ENCODE measurements at places on chromosomes 3 and 15.

DNA sequence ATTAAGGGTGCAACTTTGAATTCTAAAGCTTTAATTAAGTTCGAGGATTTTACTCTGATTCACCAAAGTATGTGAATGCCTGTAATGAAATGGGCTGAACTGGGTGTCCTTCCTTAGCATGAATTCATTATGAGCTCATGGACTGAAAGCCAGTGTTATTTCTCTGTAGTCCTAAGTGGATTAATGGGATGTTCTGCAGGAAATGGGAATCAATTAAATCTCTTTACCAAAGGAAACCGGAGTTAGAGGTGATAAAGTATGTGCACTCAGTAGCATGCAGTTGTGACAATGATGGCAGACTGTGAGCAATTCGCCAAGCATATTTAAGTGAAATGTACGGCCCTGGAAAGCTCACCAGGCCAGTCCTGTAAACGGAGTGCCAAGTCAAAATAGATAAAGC is 138.7 kb downstream of the CHL1 start:
- no peak for DNase-seq

- DNase-seq, result no peak
Measured at GRCh38 chr3:120052677-120053076, 41.6 kb downstream of the GSK3B start.

GRCh38 chr15:50235794-50236193 is 29.7 kb downstream of the HDC start:
- DNase-seq, result peak; percentile 64

DNA sequence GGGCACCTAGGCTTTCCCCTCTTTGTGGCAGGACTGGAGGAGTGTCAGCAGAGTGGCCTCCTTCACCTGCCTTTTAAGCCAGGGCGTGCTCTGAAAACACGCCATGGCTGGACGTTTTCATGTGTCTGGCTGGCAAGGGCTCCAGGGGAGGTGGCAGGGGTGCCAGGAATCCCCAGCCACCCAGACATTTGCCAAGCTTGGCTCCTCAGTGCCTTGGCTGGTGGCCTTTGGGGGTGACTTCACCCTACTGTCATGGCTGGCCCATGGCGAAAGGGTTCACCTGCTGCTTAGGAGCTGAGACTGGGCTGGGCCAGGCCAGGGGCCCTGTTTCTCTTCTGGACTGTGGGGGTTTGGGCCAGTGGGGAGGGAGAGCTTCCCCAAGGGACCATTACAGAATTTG is 17.6 kb downstream of the KLF13 start:
- DNase-seq, result no peak

DNA sequence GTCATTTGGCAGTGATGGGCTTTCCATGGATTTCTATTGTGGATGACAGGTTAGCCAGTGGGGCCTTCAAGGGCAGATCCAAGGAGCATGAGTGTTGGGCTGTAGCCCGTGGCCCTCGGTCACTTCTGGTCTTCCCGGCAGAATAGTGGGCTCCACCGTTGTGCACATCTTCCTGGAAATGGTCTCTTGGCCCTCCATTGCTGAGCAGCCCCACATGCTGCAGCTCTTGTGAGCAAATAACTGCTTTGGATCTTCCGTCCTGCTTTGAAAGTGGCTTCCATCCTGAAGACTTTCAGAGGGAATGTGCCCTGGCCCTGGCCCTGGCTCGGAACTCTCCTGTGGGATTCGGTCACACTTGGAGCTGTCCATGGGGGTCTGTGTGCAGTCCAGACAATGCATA is 102.8 kb downstream of the SNRPN start:
- DNase-seq, result no peak

DNA sequence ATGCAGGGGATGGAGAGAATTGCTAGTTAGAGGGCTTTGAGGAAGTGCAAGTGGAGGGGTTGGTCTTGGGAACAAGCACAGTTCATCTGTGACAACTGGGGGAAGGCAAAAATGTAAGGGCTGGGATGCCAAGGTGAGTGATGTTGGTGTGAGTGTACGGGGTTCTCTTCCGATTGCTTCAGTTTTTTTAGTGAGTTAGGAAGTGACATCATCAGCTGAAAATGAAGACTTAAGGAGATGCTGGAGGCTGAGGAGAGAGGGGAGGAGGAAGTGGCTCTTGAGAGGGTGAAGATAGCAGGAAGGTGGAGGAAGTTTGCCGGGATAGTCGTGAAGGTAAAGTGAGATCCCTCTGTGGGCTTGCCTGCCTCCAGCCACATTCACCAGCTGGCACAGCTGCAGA is 12.7 kb downstream of the TICRR start:
- no peak for DNase-seq

GRCh38 chr3:159667261-159667660 is 321.4 kb upstream of the IL12A start:
- no peak for DNase-seq

- DNase-seq, result no peak
Measured at GRCh38 chr3:174198199-174198598, 660.9 kb upstream of the NAALADL2 start.

- DNase-seq, result no peak
Measured at GRCh38 chr3:12371525-12372140, 82.8 kb downstream of the PPARG start.

DNA sequence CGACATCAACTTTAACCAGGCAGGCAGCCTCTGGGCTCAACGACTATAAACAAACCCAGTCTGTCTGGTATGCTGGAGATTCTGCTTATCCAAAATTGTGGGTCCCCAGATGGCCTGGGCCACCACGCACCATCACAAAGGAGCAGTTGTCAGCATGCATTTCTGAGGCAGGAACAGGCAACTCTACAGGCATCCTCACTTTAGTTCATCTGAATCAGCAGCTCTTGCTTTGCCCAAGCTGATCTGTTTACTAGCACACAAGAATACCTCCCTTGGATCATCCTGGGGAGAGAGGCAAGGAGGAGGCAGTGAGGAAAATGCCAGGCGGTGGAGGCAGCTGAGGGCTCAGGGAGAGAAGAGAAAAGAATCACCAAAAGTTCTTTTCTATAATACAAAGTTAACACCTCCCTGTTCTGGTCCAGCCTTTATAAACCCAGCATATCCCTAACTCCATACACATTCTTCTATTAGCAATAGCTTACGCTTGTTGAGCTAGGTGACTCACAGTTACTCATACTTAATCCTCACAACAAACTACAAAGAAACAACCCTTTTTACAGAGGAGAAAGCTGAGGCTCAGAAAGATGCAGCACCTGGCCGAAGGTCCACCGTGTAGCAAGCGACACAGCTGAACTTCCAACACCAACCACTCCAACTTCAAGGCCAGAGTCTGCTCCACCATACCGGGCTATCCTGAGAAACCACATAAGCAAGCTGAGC is 33.6 kb downstream of the ZDHHC3 start:
- DNase-seq, result no peak

DNA sequence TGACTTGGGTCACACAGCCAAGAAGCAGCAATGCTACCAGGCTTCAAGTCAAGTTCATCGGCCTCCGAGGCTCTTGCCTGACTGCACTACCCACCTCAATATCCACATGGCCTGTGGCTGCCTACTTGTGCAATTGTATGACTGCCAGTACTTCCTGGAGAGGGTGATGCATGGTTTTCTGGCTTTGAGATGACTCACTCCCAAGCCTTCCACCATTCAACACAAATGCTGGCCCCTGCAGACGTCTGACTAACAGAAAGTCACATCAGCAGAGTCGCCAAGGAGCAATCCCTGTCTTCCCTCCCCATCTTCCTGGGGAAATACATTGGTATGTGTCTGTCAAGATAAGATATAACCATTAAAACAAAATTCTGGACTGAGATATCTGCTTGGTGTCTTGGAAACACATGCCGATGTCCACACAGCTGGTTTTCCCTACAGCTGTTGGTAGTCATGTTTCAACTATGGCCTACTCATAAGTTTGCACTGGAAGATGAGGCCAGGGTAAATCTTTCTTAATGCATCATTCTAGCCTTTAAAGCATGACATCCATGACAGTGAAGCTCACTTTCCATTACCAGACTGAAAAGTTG is 79.6 kb upstream of the SPATA12 start:
- peak; percentile 2 for DNase-seq

DNA sequence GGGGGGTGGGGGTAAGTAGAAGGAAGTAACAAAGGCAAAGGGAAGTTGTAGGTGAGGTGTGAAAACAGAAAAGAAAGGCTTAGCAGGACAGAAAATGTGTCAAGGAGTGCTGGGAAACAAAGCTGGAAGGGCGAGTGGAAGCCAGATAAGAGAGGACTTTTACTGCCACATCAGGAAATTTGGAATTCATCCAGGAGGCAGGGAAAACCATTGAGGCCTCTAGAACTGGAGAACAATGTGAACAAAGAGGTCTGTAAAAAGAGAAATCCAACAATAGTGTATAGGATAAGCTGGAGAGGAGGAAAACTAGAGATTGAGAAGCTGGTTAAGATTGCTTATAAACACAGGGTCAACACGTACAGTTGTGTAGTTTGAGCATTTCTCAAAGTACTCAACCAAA is 116.6 kb downstream of the NTRK3 start:
- DNase-seq, result no peak

- no peak for DNase-seq
Measured at GRCh38 chr3:140655678-140656077, 22.2 kb upstream of the TRIM42 start.

GRCh38 chr3:170703121-170703588 is 117.3 kb upstream of the SLC7A14 start:
- DNase-seq, result no peak

GRCh38 chr3:177358091-177358976 is 161.1 kb upstream of the TBL1XR1 start:
- DNase-seq, result peak; percentile 92

- no peak for DNase-seq
Measured at GRCh38 chr3:23760325-23760724, 45.4 kb upstream of the UBE2E1 start.

DNA sequence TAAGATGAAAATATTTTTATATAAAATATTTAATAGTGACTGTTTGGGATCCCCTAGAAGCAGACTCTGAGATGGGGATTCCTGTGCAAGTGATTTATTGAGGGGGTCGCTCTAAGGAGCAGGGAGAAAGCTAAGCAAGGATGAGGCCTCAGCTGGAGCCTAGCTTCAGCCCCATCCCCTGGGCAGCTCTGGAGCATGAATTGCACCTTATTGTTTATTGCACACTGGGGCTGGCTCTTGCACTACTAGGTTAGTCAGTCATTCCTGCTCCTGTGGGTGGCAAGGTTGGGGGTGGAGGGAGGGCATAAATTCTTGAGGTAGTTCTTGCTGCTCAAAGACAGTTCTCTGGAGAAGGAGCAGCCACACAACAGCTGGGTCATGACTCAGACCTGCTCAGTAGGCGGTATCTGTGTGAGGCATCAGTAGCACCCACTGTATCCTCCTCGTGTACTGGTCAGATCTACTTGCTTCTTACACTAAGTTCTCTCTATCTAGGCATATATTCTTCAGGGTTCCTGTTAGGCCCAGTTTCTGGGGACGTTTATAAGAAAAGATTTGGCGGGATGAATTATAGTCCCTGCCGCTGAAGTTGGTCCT is 27.2 kb upstream of the TNFSF10 start:
- DNase-seq, result no peak

DNA sequence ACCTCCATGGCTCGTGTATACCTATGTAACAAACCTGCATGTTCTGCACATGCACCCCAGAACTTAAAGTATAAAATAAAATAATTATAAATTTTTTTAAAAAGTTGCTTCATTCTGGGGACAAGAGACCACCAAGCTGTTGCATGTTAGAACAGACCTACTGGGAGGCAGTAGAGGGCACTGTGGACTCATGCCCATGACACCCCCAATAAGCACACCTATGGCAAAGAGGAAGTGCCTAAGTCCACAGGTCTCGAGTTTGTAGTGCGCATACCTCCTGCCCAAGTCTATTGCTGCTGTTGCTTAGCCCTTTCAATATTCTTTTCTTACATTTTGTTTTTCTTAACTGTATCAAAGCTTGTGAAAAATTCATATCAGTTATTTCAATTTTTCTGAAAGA is 267.9 kb upstream of the THBS1 start:
- DNase-seq, result no peak

GRCh38 chr3:18027161-18027939 is 284.9 kb upstream of the TBC1D5 start:
- DNase-seq, result no peak

DNA sequence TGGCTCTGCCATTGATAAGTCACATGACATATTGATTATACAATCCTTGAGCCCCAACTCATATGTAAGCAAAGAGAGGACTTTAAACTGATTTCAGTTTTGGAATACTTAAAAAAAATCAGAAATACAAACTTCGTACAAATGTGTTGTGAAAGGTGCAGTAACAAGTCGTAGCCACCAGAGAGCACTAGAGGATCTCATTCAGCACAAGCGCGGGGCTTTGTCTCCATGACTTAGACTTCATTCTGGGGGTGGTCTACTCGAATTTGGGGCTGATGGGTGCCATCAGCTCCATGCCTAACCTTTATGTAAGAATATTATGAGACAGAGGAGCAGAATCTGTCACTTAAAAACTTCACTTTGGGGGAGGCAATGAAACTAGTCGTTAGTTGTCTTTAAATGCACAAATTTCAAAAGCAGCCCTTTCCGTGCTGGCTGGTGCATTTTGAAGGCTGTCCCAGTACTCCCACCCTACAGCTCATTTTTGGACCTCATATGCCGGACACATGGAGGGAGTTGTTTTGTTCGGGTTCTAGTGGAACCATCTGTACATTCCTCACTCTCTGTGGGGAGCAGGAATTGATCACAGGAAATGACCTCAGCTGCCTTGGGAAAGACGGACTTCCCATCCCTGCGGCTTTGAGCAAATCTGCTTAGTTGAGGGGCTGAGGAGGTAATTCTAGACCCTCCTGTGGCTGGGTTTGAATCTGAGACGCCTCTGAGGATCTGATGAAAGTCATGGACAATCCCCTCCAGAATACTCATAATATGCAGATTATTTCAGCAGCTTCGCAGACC is 27.5 kb upstream of the MASP1 start:
- DNase-seq, result peak; percentile 36

GRCh38 chr3:143084856-143085731 is 34.5 kb upstream of the CHST2 start:
- DNase-seq, result no peak

- peak; percentile 56 for DNase-seq
Measured at GRCh38 chr15:91271565-91272153, 171.6 kb downstream of the SV2B start.

DNA sequence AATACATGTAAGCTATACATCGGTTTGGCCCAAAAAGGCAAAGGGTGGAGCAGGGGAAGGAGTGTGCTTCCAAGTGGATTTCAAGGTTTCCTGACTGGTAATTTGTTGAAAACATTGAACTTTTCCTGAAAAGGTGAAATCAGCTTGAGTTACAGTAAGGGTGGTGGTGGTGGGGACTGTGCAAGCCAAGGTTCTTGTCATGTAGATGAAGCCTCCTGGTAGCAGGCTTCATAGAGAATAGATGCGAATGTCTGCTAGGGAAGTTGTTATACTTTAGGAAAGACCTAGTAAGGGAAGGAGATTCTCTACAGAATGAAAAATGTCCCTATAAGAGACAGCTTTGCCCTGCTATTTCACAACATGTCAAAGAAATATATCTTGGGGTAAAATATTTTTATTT is 528.2 kb upstream of the CBLB start:
- DNase-seq, result no peak
